Effector memory CD4-positive, alpha-beta T cell (primary cell): ENCODE measurements at places on chromosomes 13 and 19.

- no peak for DNase-seq
Observed at GRCh38 chr19:46755077-46755852, 9.0 kb upstream of the STRN4 start.

GRCh38 chr13:99313501-99313900 lies 6.3 kb upstream of the GPR183 start:
- DNase-seq, result no peak

GRCh38 chr13:45695198-45695730 lies 6.9 kb upstream of the CBY2 start:
- DNase-seq, result no peak

- no peak for DNase-seq
Observed at GRCh38 chr13:26017196-26017921, 34.5 kb downstream of the SHISA2 start.

DNA sequence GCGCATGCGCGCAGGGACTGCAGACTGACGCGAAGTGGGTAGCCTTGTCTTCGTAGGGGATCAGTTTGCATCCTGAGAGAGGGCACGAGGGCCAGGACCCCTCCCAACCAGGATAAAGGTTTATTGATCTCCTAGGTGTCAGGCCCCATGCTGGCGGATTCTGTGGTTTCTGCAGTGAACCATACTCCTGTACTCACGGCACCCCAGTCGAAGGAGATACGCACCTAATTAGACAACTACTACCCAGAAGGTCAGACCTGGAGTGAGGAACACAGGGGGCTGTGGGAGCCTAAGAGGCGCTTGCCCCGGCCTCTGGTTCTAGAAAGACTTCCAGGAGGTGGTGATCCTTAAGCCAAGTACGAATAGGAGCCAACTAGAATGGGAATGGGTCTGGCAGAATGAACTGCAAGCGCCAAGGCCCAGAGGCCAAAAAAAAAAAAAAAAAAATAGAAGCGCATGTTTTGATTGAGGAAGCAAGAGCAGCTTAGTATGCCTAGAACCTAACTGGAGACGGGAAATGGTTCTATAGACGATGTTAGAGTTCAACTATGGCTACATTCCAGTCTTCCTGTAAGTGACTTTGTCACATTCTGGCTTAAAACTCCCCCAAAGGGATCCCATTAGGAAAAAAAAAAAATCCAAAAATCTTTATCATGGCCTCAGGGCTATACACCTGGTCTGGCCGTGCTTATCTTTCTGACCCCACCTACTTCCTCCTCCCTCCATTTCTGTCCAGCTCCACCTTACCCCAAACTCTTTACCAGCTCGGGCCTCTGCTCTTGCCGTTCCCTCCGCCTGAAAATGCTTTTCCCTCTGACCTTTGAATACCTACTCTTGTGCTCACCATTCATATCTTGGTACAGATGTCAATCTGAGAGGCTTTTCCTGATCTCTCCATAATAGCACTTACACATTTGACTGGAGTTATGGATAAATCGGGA lies 902 bp upstream of the ZNF428 start:
- no peak for DNase-seq

DNA sequence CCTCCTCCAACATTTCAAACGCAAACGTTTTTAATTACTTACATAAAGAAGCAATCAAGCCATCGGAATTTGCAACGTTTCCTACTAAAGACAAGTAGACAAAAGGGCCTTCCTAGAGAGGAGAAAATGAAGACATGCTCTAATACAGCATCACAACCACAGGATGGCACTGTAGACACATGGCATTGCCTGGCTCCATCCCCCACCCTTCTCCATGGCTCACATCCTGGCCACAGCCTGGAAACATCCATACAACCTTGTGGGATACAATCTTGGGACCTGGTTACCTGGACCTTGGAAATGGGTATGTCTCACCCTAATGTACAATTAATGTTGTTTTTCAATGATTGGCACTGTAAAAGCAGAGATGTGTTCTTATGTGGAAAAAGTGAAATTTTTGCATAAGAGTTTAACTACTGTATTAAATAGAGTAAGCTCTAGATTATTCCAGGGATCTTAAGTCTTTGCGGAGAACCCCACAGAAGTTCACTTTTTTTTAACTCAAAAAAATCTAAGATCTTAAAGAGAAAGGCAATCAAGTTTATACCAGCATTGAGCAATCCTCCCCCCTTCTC lies 21.5 kb downstream of the EBPL start:
- no peak for DNase-seq

GRCh38 chr13:106570299-106570852 lies 2.4 kb upstream of the ARGLU1 start:
- DNase-seq, result peak; percentile 56

GRCh38 chr19:44371815-44372480 lies 15.5 kb upstream of the ZNF112 start:
- no peak for DNase-seq

DNA sequence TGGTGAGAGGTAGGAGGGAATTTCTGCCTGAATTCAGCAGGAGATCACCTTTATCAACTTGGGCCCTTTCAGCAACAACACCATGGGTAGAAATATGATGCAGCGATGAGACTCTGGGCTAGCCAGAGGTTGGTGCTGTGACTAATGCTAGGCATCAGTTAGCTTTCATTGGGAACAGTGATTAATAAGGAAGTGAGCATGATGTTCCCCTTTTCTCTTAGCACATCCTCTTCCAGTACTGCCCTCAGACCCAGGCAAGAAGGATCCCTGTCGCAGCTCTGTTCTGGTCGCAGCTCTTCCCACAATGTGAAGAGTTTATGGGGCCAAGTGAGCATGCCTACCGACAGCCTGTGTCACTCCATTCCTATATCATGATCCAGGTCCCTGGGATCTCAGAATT lies 100.5 kb downstream of the FLT1 start:
- DNase-seq, result no peak
